ENCODE measurements at places on chromosomes 2 and 18. TPM values are rescaled to one million over a fixed set of nuclear protein-coding genes. Genes with fewer than 3 reads are reported as not detected.

Gene RAD51AP2
- total RNA-seq: not detected

Gene ZNF519
- total RNA-seq: 35.1 TPM

Gene LYPD6
- 0.29 TPM for total RNA-seq

Gene SPATA3
- not detected for total RNA-seq

Gene IL1F10
- not detected for total RNA-seq

Gene HOXD13
- 4.9 TPM for total RNA-seq

Gene CRYGC
- total RNA-seq: not detected

Gene TMEM163
- total RNA-seq: not detected

Gene LIMS4
- total RNA-seq: 5.6 TPM

Gene PXDN
- total RNA-seq: 88.7 TPM

Gene KATNAL2
- 14.3 TPM for total RNA-seq

Gene ALLC
- total RNA-seq: not detected

Gene SERPINB5
- total RNA-seq: not detected

Gene TDRD15
- total RNA-seq: not detected

Gene CFAP210
- 3.3 TPM for total RNA-seq

Gene DSG3
- total RNA-seq: 0.07 TPM

Gene GALNT3
- total RNA-seq: 0.29 TPM

Gene DNAH6
- total RNA-seq: 8.4 TPM

Gene RALBP1
- total RNA-seq: 35.1 TPM

Measured in uterus (tissue), 4 donors.